ENCODE measurements at places on chromosomes 3 and 15.

GRCh38 chr15:55434989-55435825 lies 26.9 kb downstream of the PIERCE2 start:
- DNase-seq: no peak

DNA sequence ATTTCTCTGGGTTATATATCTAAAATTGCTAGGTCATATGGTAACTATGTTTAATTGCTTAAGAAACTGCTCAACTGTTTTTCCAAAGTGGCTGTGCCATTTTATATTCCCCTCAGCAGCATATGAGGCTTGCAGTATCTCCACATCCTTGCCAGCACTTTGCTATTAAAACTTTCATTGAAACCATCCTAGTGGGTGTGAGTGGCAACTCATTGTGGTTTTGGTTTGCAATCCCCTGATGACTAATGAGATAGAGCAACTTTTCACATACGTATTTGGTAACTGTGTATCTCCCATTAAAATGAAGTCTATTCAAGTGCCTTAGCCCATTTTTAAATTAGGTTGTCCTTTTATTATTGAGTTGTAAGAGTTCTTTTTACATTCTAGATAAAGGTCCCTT lies 17.3 kb downstream of the KPNA1 start:
- DNase-seq: no peak

DNA sequence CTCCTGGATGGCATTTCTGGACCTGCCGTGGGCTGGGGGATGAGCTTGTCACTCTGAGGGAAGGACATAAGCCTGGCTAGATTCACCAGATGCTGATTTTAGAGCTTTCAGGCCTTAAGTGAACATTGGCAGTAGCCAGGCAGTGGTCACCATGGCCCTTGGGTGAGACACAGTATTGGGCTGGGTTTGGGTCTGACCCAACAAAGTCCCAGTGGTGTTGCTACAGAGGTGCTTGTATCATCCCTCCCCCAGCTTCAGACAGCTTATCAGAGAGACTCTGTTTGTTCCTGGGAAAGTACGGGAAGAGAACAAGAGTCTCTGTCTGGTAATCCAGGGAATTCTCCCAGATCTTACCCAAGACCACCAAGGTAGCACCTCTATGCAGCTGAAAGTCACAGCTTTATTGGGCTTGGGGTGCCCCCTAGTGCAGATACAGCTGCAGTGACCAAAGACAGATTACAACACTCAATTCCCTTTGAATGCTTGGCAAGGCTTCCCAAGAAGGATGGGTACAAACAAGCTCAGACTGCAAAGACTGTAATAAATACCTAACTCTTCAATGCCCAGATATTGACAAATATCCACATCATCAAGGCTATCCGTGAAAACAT lies 9.8 kb upstream of the RUVBL1 start:
- no peak for DNase-seq

- DNase-seq: no peak
Measured at GRCh38 chr3:45950686-45951600, 7.7 kb downstream of the CXCR6 start.

GRCh38 chr15:75712668-75713337 lies at the start of gene CSPG4:
TSS of gene CSPG4 (minus strand) at chr15:75712848. CDS start at chr15:75712755, 93 bp downstream.
- DNase-seq: peak; percentile 57

DNA sequence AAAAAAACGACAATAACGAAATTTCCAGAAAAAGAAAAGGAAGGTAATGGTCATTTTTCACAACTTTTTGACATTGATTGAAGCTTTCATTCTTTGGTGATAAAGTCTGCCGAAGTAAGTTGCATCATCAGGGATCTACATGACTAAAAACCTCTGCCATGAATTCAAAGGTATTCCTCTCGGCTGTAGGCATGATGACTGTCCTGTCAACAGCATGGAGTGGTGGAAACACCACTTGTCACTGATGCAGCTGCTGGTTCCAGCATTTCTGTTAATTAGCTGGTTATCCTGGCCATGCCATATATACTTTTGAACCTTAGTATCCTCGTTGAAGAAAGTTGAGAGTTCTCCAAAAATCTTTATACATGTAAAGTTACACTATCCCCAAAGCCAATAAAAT lies 859.0 kb upstream of the ARPP21 start:
- no peak for DNase-seq

DNA sequence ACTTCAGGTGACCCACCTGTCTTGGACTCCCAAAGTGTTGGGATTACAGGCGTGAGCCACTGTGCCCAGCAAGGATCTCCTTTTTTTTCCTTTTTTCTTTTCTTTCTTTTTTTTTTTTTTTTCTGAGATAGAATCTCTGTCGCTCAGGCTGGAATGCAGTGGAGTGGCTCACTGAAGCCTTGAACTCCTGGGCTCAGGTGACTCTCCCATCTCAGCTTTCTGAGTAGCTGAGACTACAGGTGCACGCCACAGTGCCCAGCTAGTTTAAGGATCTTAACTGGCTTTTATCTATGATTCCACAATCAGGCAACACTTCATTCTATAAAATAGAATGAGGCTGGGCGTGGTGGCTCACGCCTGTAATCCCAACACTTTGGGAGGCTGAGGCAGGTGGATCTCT lies 16.3 kb upstream of the NICN1 start:
- no peak for DNase-seq

GRCh38 chr3:16252243-16252978 lies 12.3 kb downstream of the DPH3 start:
- peak; percentile 45 for DNase-seq

- DNase-seq: no peak
Measured at GRCh38 chr3:106403371-106404145, 534.7 kb upstream of the CBLB start.

DNA sequence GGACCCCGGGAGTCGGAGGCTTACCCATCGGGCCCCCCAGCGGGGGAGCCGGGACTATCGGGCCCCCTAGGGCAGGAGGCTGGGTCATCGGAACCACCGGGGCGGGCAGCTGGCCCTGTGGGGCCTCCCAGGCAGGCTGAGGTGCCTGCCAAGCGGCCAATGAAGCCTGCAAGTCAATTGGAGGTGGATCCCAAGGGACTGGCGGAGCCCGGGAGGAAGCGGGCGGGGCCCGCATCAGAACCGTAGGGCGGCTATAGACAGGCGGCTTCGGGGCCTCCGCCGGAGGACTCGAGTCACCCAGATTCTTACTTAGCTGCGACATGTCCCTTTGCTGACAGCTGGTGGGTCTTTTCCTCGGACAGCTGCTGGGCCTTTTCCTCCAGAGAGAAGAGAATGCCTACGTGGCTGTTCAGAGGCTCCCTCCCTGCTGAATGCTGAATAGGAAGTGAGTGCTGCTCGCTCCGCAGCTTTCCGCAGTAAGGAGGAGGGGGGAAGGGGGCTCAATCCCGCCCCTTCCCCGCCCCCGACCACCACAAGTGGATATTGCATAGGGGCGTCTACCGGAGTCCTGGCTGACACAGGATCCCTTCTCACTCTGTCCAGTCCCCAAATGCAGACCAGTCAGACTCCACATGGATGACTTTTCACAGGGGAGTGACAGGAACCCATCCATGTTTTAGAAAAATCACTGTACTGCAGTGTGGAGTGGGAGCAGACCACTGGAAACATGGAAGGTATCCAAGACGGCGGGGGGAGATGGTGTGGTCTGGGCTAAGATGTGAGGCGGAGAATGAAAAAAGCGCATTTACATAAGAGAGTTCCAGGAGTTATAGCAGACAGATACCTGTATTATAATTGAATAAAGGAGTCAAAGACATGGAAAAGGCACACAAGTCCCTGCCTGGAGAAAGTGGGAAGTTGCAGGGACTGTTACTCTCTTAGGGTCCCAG lies at the start of gene MAGEL2:
Gene MAGEL2 (minus strand): TSS at position 447 of the 950 bp plus-strand sequence. CDS start 125 bp downstream, at position 322.
- no peak for DNase-seq

DNA sequence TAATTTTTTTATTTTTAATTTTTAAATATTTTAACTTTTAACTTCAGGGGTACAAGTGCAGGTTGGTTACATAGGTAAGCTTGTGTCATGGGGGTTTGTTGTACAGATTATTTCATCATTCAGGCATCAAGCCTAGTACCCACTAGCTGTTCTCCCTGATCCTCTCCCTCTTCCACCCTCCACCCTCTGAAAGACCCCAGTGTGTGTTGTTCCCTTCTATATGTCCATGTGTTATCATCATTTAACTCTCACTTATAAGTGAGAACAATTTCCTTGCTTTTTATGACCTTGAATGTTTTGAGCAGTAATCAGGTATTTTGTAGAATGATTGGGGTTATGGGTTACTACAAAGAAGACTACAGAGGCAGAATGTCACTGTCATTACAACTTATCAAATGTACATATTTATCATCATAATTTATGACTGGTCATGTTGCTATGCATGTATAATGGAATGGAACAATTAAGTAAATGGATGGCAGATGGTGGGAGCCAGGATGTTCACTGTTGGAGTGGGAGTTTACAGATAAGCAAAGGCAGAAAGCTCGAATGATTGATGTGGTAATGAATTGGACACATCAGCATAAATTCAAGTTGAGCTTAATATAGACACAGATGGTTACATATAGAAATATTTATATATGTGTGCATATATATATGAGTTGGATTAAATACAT lies 563.8 kb upstream of the ROBO1 start:
- no peak for DNase-seq

- peak; percentile 80 for DNase-seq
Measured at GRCh38 chr3:105868431-105868741, 426 bp downstream of the CBLB start.
